ENCODE measurements at places on chromosomes 12 and 14. TPM values are rescaled to one million over a fixed set of nuclear protein-coding genes. Genes with fewer than 3 reads are reported as not detected.

GRCh38 chr12:113720629-113721028, 245.5 kb downstream of the RBM19 start:
- DNase-seq = no peak

DNA sequence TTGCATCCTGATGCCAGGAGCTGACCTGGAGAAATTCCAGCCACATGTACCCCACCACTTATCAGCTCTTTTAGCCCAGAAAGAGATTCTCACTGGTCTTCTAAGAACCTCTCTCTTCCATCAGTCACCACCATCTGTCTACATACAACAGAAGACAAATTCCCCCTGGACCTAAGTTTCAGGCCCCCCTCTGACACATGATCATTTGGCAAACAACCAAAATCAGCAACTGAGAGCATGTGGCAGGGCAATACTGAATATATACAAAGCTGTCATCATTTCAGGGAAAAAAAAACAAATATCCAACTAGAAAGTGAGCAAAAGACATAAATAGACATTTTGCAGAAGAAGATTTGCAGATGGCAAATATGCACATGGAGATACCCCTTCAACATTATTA, 180.2 kb downstream of the FOXN3 start:
- DNase-seq = peak; percentile 67

DNA sequence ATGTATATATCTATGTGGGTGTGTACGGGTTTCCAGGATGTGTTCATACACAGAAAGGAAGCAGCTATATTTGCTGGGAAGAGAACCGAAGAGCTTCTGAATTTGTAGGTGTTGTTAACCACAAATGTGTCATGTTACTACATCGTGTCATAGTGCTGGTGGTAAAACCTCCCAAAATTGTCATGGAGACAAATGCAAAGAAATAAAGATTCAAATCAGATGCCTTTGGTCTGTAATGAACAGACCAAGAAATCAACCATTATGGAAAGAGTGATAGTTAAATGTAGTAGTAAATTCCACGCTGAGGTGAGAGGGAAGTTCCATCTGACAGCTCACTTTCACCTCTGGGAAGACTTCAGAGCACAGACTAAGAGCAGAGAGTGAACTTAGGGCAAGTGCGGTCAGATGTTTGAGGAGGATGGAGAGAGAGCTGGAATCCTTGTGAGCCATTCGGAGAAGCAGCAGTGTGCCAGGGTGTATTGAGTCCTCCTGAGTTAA, 487.5 kb downstream of the TMEM121 start:
- DNase-seq = no peak

GRCh38 chr14:23381871-23382270, 5.0 kb downstream of the CMTM5 start:
- no peak for DNase-seq

DNA sequence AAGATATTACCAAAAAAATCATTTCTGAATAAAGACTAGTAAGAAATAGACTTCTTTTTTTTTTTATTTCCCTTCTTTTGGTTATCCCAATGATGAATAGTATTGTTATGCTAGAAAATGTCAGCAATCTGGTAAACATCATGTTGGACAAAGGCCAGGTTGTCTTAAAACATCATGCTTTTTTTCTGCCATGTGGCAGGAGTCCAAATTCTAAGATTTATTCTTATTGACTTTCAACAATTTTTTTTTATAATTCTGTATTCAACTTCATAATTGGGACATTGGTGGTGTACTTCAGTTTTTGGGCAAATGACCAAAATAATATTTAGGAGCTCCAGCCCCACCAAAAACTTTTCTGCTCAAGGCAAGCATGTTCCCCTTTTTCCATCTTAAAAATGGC, 10.5 kb downstream of the DCN start:
- DNase-seq = no peak

DNA sequence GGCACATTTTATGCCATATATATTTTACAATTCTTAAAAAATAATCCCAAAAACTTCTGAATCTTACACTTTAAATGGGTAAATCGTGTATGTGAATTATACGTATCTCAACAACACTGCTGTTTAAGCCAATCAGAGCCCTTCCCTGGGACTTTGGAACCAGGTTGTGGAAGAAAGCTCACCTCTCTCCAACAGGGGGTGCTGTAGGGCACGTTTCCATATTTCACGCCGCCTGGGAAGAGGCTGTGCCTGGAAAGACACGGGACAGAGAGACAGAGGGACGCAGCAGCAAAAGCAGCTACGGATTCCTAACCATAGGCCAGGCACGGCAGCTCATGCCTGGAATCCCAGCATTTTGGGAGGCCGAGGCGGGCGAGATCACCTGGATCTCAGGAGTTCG, 29.4 kb upstream of the FBRSL1 start:
- peak; percentile 45 for DNase-seq

DNA sequence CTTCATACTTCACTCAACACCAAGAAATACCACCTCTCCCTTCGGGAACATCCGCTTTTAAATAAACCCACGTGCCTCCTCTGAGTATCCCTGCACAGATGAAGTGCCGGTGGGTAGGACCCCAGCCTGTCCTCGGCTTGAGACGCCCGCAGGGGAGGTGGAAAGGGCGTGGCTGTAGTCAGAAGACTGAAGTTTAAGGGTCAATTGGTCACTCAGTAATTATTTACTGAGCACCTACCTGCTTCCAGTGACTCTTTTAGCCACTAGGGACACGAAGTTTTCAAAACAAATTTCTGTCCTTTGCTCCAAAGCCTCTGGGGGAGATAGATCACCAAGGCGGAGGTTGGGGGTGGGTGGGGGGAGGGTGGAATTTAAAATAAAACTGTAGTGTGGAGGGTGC, 309.4 kb downstream of the VRK1 start:
- DNase-seq = no peak

DNA sequence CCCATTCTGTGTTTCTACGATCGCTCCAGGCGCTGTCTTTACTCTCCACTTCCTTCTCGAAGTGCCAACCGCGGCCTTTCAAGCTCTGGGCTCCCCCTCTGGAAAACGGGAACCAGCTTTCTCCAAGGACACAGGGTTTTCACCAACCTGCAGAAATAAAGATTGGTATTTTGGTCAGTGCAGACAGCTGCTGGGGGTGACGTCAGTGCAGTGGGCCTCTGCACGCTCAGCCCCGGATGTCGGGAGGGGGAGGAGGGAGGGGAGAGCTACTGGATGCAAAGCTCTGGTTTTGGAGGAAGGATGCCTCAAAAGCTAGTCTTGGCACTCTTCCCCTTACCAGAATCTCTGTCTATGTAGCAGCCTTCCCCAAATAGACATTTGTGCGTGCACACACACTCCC, 19.9 kb downstream of the HRK start:
- peak; percentile 84 for DNase-seq

GRCh38 chr12:129470196-129470595, 433.6 kb downstream of the TMEM132D start:
- no peak for DNase-seq

DNA sequence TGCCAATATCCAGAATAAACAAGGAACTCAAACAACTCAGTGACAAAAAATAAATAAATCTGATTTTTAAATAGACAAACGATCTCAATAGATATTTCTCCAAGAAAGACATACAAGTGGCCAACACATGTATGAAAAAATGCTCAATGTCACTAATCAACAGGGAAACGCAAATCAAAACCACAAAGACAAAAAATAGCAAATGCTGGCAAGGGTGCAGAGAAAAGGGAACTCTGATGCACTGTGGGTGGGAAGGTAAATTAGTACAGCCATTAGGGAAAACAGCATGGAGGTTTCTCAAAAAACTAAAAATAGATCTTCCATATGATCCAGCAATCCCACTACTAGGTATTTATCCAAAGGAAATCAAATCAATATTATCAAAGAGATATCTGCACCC, 3.5 kb upstream of the EIF5 start:
- no peak for DNase-seq

- no peak for DNase-seq
Observed at GRCh38 chr12:93738199-93739058, 61.3 kb downstream of the CRADD start.

The EPYC gene
- total RNA-seq = not detected

The CYP27B1 gene
- 72.6 TPM for total RNA-seq

The IL31 gene
- total RNA-seq = not detected

The GPRC5A gene
- total RNA-seq = 18.0 TPM

The TMEM253 gene
- not detected for total RNA-seq

The LRRIQ1 gene
- 0.34 TPM for total RNA-seq

The PTPRO gene
- total RNA-seq = 0.15 TPM

The EPS8 gene
- 23.3 TPM for total RNA-seq

Measured in SJCRH30 (cell line).